Activated T-cell treated with anti-CD3 and anti-CD28 coated beads, Interleukin-2, amount 50 U/mL, for 1 hour (primary cell): ENCODE measurements at places on chromosomes 3 and 15.

GRCh38 chr15:94485148-94485719 is 253.9 kb downstream of the MCTP2 start:
- no peak for DNase-seq

- DNase-seq: no peak
These were observed 2.4 kb upstream of the POPDC2 start for GRCh38 chr3:119662604-119663373.

GRCh38 chr3:113140876-113141275 is 70.5 kb upstream of the BOC start:
- no peak for DNase-seq

GRCh38 chr3:48271763-48272498 is 31.0 kb downstream of the ZNF589 start:
- no peak for DNase-seq

GRCh38 chr3:155404486-155404885 is 111.0 kb upstream of the STRIT1 start:
- no peak for DNase-seq

DNA sequence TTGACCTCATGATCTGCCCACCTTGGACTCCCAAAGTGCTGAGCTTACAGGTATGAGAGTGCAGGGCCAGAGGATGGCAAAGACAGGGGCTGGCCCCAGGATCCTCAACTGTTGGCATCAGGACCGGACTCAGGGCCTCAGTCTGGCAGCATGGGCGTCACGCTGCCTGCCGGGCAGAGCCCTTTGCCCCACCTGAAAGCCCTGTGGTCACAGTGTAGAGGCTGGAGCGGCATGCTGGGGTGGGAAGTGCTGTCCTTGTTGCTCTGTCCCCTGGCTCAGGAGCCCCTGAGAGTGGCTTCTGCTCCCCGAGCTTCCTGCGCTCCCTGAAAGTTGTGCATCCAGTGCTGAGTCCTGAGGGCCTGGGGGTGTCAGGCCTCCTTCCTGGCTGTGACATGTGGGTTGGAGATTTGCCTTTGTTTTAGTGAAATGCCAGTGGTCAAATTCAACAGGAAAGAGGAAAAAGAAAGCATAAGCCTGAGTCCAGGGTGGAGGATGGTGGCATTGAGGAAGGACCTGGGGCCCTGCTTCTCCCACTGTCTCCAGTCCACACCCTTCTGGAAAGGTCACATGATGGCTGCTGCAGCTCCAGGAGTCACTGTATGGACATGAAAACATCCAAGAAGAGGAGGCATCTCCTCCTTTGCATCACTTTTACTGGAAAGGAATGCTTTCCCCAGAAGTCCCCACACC is 147.2 kb downstream of the OR4M2 start:
- no peak for DNase-seq

- no peak for DNase-seq
These were observed 325.7 kb downstream of the MAGI1 start for GRCh38 chr3:65713016-65713415.

DNA sequence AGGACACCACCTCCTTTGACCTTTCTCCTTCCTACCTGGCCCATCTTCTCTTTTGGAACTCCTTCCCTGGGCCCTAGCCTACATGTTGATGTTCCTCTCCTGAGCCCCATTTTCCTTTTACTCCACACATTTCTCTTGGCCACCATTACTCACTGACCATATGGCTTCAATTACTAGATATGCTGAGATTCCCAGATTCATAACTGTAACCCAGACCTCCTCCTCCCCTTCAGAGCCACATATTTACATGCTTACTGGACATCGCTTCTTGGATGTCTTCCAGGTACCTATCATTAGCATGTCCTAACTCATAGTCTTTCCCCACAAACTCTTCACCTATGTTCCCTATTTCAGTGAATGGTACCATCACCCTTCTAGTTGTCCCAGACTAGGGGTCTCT is 24.4 kb upstream of the TRIM59 start:
- no peak for DNase-seq
